ENCODE measurements at places on chromosomes 3 and 15.

DNA sequence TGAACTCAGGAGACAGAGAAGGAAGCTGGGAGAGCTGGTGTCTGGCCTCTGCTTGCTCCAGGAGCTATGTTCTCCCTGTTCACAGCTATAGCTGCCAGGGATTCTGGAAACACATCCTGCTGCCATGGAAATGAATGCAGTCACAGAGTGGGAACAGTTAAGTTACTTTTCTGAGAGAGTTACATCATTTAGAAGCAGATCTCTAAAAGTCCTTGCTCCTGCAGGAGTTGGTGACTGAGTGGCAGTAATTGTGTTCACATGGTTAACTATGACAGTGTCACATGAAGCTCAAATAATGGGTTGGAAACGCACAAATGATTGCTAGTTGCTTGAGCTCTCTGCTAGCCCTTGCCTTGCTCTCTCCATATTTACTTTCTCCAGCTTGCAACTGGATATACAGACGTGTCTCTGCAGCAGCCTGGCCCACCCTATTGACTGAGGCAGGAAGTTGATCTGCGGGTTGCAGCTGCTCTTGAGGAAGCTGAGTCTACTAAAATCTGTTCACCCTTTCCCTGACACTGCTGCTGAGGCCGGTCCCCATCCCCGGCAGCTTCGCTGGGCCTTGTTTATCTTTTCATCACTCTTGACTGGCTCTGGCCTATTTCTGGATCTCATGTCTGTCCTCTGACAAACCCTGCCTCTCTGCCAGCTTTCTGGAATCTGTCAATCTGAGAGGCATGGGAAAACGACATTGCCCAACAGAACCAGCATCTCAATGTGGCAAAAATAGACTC is 16.7 kb upstream of the ISLR start:
- DNase-seq: no peak

DNA sequence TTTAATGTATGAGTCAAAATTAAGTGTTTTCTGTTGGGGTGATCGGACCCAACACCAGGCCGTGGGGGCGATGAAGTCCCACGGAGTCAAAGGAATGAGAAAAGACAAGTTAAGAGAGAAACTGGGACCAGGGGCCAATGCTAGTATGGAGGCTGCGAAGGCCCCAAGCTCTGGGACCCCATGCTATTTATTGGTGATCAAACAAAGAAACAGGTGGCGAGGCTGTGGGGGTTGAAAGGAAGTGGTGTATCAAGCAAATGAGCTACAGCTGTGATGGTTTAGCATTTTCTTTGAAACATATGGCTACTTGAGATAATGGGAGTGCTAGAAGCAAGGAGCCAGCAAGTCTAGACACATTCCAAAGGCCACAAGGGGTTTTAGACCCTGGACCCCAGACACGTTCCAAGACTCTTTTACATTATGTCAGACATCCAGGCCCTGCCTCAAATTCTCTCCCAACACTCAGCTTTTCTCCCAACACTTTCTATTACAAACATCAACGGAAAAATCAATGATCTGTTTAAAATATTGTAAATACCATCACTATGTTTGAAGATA is 56.0 kb upstream of the SNRPN start:
- DNase-seq: no peak

GRCh38 chr3:139555249-139555648 is 15.7 kb upstream of the RBP1 start:
- DNase-seq: no peak

GRCh38 chr3:193809106-193809505 is 216.1 kb downstream of the OPA1 start:
- no peak for DNase-seq

- no peak for DNase-seq
These were observed 33.3 kb downstream of the GLB1 start for GRCh38 chr3:33063651-33064051.

GRCh38 chr3:11037976-11038375 is 45.4 kb downstream of the SLC6A1 start:
- no peak for DNase-seq

DNA sequence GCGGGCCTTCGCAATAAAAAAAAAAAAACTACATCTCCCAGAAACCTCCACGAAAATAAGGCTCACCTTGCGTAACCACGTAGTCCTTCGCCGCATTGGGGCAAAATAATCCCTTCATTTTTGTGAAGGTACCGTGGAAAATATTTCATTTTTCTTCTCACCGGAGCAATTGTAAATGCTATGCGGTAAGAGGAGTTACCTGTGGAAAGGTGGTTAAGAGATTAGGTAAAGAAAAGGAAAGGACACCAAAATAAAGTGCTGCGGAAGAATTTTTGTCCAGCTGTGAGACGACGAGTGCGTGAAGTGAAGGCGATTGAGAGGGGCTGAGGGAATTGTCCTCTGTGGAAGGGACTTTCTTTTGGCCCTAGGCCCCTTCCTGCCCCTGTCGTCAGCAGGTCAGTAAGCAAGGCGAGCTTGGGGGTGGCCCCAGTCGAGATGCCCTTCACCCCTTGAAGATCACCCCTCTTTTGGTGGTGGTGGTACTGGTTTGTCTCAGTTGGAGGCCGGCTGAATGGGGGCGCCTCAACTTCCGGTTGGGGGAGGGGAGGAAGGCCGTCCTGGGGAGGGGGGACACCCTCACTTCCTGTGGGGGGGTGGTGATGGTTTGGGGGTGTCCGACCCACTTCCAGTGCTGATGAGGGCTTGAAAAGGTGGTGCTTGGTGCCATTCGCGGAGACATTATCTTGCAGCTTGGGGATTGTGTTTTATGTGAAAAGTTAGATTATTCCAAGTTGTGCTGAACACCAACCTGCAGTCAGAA is at the start of gene HMG20A:
Gene HMG20A (plus strand): TSS at position 279 of the 760 bp plus-strand sequence. CDS start 37,520 bp downstream, outside the sequence.
- DNase-seq: peak; percentile 61

DNA sequence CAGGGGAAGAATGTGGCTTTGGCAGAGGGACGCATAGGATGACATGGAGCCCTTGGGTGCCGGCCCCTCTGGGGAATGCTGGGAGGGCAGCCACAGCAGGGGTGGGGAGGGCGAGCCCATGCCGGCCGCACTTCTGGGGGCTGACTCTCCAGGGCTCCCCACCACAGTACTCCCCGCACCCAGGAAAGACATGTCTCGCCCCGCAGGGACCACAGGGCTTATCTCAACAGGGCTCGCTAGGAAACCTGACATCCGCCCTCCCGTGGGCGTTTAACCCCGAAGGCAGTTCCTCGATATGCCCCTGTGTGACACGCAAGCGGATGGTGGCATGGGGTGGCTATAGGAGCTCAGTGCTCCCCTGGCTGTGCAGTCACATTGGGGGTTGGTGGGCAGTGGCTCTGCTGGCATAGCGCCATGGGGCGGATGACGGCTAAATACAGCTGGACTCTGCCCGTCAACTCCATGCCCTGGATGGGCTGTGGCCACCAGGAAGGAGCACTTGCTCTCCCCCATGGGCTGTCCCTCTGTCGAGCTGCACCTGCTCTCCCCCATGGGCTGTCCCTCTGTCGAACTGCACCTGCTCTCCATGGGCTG is 141.4 kb downstream of the ADAMTS17 start:
- DNase-seq: no peak

GRCh38 chr3:133883641-133884040 is 12.0 kb downstream of the RAB6B start:
- DNase-seq: no peak

- no peak for DNase-seq
These were observed 294.7 kb downstream of the ERC2 start for GRCh38 chr3:56173601-56174000.

GRCh38 chr3:112860898-112861297 is 14.2 kb upstream of the CD200R1L start:
- no peak for DNase-seq

GRCh38 chr3:195101001-195101583 is 169.9 kb downstream of the XXYLT1 start:
- peak; percentile 16 for DNase-seq

- no peak for DNase-seq
These were observed 142.0 kb downstream of the NAALADL2 start for GRCh38 chr3:175001091-175001490.

DNA sequence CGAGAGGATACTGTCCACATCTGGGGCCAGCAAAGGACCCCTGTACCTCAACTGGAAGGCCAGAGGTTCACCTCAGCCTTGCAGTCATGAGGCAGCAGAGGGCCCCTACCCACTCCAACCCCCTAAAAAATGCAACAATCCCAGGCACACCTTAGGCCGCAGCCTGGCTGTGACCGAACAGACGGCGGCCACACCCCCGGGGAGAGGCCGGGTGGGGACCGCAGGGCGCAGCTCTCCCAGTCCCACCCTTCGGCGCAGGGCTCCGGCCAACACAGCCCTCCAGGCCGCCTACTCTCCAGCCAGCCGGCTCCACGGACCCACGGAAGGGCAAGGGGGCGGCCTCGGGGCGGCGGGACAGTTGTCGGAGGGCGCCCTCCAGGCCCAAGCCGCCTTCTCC is 457 bp upstream of the DNAJA4 start:
- no peak for DNase-seq

DNA sequence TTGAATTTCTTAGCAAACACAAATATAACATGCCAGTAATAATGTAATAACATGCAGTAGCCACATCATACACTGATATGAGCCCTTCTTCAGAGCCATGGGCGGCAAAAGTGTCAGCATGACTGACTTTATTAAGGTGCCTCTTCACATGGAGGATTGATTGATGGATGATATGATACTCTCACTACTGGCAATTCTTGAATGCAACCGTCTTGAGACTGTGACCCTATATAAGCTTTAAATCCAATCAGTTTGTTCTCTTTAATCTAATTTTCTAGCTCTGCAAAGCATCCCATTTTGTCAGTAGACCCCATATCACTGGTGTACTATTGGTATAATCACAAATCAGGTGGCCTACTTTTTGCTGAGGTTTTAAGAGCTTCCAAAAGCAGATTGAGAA is 463.7 kb upstream of the ROBO2 start:
- no peak for DNase-seq

GRCh38 chr15:38843051-38843501 is 278.5 kb upstream of the RASGRP1 start:
- no peak for DNase-seq

GRCh38 chr3:13209634-13209997 is 136.4 kb upstream of the IQSEC1 start:
- no peak for DNase-seq

DNA sequence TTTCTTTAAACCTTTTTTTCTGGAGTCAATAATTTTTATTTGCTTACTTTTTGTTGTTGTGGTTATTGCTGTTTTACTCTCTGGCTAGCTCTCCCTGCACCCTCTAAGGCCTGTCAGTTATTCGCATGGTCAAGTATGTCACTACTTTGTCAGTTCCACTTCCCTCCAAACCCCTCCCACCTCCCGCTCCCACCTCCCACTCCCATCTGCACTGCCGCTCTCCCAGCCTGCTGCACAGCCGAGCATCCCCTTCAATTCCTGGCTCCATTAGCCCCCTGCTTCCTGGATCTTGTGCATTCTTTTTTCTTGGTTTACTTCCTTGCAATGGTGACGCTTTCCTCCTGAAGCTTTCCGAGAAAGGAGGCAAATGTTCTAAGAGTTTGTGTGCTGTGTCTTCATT is 218.0 kb downstream of the XXYLT1 start:
- DNase-seq: no peak

DNA sequence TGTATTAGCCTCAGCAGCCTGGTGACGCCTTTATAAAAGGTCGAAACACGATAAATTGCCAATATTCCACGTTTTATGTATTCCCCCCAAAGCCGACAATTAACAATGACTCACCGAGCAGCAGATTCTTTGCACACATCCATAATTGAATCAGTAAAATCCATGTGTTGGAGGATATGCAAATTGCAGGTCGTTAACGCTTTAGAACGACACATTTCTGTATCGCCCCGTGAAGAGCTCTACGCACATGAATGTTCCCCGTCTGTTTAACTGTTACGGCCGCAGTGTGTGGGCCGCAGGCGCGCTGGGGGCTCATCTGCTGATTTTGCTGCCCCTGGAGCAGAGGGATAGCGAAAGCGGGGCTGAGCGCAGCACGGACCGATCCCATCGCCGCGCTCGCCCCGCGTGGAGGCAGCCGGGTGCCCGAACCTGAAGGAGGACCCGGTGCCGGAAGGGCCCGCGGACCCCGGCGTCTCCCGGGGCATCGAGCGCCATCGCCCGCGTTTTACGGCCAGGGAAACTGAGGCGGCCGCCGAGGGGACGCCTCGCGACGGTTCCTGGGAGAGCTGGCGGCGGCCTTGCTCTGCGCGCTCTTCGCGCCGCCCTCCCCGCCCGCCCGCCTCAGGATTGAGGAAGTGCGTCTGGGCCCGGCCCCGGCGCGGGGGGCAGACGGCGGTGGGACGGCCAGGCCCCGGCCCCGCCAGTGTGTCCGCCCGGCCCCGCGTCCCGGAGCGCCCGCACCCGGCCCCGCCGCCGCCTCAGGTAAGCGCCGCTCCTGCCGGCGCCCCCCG is at the start of gene LRRK1:
Gene LRRK1 (plus strand): TSS at position 668 of the 791 bp plus-strand sequence. CDS start 5,276 bp downstream, outside the sequence.
- no peak for DNase-seq

GRCh38 chr3:45842851-45843625 is 1.1 kb upstream of the LZTFL1 start:
- DNase-seq: no peak

DNA sequence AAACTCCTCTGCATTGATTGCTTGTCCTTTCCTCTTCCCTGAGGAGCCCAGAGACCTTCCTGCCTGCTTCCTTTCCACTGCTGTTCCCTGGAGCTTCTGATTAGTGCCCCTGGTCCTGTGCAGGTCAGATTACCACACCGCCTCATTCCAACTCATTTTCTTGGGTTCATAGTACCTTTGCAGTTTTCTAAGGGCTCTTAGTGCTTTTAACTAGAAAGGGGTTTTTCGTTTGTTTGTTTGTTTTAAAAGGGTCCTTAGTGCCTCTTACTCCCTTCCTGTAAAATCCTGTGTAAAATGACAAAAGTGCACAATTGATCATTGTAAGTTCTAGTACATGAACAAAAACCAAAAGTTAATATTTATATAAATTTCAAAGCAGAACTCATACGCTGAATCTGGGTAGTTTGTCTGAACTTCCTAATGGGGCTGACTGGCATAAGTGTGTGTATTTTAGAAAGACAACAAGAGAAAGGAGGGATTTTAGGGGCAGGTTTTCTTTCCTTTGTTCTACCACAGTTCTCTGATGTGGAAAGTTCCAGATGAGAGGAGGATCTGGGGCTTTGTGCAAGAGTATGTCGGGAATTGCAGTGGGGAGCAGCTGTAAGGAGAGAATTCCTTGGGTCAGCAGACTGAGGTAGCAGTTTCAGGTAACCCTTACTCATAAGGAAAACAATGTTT is 30.6 kb downstream of the SNRK start:
- no peak for DNase-seq

DNA sequence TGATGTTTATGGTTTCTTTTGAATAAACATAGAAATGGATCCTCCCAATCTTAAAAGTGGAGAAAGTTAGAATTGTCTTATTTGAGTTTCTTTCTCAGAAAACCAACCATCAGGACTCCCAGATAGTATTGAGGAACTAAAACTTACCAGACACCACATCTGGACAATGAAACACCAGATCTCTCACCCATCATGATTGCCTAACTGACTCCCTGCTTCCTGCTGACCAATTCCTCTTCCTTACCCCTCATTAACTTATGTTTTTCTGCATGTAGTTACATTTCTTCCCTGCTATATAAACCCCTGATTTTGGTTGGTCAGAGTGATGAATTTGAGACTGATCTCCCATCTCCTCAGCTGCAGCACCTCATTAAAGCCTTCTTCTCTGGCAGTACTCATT is 242.0 kb upstream of the SETMAR start:
- DNase-seq: no peak
